Activated T-helper 1 cell treated with anti-CD3 and anti-CD28 coated beads, Interleukin-2, amount 50 U/mL, for 16 hours (primary cell): ENCODE measurements at places on chromosomes 7 and 10.

- DNase-seq = no peak
Observed at GRCh38 chr7:144006692-144007042, 6.5 kb downstream of the OR6B1 start.

DNA sequence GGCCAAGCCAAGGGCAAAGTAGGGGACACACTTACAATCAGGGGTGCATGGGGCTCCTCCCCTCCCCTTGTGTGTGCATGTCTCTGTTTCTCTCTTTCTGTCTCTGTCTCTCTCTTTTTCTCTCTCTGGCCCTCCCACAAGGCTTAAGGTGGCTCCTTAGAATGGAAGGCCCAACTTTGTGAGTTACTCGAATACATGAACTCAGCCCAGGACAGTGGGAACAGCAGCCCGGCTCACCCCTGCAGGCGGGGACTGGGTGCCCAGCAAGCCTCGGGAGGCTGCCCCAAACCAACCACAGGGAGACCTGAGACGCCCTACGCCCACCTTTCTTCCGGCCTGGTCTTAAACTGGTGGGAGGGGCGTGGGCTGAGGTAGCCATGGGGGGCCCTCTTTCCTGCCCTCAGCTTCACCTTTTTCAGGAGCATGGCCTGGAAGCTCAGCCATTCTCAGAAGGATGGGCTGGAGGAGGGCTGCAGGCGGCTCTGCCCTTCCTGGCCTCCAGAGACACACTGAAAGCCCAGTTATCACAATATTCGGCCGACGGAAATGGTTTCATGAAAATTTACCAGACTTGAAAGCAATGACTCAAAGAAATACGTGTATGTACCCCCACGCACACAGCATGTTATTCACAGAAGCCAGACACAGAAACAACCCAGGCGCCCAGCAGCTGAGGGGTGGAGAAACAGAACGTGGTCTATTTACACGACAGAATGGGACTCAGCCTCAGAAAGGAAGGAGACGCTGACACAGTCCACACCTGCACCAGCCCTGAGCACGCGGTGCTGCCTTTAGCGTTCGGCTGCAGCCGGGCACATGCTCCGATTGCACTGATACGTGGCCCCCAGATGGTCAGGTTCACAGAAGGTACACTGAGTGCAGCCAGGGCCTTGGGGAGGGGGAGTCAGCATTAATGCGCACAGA lies 229.5 kb downstream of the PTPRN2 start:
- no peak for DNase-seq

GRCh38 chr7:76269895-76270294 lies 32.6 kb upstream of the HSPB1 start:
- DNase-seq = no peak

DNA sequence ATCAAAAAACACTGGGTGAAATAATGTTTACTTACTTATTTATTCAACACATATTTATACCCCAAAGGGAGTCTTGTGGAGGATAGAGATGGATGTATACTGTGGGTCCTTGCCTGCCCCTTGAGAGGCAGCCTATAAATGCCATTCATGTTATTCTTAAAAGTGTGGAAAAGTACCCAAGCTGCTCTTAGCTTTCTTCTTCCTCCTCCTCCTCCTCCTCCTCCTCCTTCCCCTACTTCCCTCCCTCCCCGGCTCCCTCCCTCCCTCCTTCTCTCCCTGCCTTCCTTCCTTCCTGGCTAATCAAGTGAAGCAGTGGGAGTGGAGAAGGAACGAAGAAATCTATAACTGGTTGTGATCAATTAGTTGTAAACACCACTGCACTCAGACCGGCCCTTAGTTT lies 21.2 kb upstream of the IGF2BP3 start:
- DNase-seq = no peak

- DNase-seq = no peak
Observed at GRCh38 chr7:35375516-35375915, 121.6 kb upstream of the TBX20 start.

DNA sequence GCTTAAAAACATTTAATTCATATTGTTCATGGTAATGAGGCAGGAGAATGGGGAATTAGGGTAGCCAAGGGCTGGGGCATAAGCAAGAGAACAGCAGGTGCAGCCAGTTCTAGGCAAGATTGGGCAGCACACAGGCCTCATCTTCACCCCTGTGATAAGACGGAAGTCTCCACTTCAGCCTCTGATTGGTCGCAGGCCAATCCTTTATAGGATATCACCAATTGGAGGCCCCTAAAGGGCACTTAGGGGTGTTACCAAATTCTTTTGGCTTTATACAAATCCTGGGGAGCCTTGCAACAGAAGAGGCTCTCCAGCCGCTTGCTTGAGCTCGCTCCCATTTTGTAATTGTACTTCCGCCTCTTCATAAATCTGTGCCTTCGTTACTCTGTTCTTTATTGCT lies 231.1 kb downstream of the REEP3 start:
- DNase-seq = no peak

DNA sequence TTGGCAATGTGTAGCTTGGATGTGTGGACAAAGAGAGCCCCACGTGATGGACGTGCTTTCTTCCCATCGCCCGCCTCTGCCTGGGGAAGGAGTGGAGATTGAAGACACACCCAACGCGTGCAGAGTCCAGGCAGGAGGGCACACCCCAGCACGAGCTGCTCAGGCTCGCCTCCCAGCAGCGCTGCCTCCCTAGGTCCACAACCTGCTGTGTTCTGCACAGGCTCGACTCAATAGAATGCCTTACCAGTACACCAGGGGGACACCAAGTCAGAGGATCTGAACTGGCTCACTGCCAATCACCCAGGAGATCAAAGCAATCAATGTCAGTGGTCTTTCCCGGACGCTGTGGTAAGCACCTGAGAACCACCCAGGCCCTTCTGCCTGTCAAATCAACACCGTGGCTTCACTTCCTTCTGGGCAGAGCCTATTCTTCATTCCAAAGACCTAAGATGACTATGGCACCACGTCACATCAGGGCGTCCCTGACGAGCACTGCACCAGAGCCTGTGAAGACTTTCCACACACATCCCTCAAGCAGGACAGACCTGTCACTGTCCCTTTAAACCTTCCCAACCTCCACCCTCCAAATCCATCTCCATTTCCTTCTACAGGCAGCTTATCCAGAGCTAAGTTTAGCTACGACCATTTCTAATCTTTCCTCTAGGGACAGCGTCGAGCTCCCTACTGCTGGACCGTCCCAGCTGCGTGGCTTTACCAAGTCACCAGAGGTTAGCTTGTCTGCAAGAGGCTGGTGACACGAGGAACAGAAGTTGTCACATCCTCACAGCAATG lies 72.3 kb downstream of the AMZ1 start:
- no peak for DNase-seq

- DNase-seq = no peak
Observed at GRCh38 chr7:4684846-4685245, 2.8 kb downstream of the FOXK1 start.

- DNase-seq = no peak
Observed at GRCh38 chr7:29490094-29490607, 73.5 kb upstream of the PRR15 start.

DNA sequence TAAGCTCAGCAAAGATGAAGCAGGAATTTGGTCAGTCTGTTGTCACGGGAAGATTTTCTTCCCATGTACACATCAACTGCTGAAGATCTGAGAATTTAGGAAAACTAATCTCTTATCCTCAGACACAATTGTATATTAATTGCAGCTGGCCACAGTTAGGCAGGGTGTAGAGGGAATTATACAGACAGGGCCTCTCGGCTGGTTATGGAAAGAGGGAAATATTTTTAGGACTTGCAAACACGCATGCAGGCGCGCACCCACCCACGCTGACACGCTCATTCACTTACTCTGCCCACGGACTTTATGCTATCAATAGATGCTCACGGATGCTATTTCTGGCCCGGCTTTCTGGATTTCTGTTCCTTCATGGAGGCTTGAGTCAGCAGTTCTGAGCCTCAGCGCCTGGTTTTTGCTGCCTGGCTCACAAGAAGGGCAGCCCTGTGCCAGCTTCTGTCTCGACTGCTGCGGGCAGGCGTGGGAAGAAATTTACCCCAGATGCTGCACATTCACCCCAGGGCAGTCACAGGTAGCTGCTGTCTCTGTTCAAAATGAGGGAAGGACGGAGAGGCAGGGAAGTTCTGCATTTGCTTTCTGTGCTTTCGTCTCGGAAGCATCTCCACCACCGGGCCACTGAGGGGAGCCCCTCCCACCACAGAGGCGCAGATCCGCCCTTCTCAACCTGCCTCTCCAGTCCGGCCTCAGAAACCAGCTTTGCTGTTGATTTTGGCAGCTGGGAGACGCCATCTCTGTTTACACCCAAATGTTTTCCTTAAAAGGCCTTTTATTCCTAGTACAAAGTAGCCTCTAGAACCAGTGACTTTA lies 116.3 kb upstream of the BTBD16 start:
- DNase-seq = no peak

DNA sequence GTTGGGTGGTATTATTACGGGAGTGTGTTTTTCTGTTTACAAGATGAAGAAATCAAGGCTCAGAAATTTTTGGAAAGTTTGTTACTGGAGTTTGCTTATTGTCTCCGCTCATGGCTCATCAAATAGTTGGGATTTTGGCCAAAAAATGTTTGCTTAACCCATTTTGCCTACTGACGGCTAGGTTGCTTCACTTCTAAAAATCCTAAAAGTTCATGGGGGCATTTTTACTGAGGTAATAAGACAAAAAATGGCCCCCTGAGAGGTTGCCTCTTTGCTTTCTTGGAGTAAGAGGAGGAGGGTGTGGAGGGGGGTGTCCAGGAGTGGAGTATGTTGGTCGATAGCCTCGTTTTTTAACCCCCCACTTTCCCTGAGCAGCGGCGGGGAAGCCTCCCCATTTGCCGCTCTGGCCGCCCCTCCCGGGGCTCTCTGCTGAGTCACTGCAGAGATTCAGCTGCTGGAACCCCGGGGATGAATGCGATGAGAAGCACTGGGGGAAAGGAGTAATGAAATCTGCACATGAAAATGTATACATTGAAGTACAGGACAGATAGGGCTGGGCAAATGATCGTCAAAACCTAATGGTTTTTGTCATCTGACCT lies 1.5 kb downstream of the MEST start:
- no peak for DNase-seq

DNA sequence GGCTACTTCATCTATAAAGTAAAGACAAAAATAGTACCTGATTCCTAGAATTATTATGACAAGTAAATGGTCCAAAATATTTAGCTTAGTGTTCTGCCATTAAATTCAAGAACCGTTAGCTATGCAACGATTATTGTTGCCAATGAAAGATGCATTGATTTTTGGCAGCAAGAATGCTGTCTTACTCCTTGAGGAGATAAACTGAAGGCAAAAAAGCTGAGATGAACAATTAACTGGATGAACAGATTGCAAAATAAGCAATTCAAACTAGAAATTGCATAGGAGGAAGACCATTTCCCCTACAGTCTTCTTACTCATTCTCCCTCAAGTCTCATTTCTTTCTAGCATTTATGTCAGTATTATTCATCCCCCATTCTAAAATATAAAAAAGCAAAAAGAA lies 484.5 kb downstream of the PLXDC2 start:
- DNase-seq = no peak

- no peak for DNase-seq
Observed at GRCh38 chr10:60189861-60190475, 199.7 kb downstream of the ANK3 start.

DNA sequence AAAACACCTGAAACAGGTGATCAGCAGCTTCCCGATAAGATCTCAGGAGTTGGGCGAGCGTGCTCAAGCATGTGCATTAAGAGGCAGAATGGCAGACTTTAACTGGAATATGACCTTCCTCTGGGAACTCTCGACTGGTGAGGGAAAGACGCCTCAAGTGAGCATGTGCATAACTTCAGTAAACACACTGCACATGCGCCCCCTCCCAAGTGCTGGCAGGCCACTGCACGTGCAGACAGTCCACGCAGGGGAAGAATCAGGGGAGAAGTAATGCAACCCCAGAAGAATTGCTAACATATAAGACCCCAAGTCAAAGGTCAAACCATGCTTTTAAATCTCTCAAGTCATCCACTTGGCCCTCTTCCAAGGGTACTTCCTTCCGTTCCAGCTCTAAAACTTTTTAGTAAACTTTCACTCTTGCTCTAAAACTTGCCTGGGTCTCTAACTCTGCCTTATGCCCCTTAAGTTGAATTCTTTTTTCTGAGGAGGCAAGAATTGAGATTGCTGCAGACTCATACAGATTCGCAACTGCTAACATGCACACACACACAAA lies 541.0 kb downstream of the TNS3 start:
- DNase-seq = no peak

DNA sequence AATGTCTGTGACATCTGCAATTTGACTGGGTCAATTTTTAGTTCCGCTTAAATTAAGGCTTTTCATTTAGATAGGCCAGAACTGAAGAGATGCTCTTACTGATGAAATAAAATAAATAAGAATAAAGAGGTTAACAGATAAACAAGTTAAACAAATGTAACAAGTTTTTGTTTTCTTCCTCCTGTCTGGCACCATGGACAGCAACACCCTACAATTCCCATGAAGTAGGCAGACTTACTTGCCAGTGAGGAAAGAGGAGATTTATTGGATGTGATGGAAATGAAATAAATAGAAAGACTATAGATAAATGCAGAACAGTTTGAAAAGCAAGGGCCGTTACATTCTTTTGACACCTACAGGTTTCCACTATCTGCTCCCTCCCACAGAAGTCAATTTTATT lies 118.5 kb downstream of the AMPH start:
- DNase-seq = no peak

- no peak for DNase-seq
Observed at GRCh38 chr7:101664436-101664835, 35.3 kb upstream of the MYL10 start.

DNA sequence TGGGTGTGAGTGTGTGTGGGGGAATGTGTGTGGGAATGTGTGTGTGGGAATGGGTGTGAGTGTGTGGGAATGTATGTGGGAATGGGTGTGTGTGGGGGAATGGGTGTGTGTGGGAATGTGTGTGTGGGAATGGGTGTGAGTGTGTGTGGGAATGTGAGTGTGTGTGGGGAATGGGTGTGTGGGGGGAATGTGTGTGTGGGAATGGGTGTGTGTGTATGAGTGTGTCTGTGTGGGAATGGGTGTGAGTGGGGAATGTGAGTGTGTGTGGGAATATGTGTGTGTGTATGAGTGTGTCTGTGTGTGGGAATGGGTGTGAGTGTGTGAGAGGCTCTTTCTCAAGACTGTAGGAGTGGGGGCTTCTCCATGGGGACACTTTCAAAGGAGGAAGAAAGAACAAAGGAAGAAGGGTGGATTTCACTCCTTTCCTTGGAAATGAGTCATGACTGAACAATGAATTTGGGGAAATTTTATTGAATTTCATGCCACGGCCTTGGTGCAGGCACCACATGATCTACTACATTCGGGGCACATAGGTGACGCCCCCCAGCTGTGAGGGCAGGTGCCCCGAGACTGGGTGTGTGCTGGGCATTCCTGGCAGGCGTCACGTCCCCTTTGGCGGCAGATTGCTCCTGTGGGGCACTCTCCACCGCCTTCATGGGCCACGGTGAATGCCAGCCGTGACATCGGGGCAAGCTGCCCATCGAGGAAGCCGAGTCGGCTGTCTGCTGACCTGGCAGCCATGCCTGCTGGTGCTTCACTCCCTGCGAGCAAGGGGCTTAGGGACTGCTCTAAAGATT lies 88.8 kb upstream of the INSIG1 start:
- no peak for DNase-seq

GRCh38 chr7:49878627-49879026 lies 105.2 kb downstream of the VWC2 start:
- no peak for DNase-seq

GRCh38 chr10:132814469-132814856 lies 28.5 kb upstream of the NKX6-2 start:
- no peak for DNase-seq
